ENCODE measurements at places on chromosomes 6 and 20.
A peak's percentile ranks its signal among the peaks of the same experiment; 100 is the strongest.

- no peak for DNase-seq
Measured at GRCh38 chr20:54219751-54220426, 12.0 kb downstream of the PFDN4 start.

DNA sequence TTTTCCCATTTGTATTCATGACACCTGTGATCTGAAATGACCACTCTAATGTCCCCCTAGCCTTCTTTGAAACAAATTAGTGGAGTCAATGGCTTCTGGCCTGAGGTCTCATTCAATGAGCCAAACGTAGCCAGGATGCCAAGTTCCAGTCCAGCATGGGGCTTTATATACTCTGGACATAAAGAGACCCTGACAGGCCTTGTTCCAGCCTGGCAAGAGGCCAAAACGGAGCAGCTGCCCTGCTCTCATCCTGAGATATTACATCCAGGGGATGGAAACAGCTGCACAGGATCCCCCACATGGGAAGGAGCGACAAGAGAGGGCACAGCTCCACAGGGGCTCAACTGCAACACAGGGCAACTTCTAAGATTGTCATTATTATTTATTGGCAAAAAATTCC lies 437.8 kb downstream of the CDH26 start:
- no peak for DNase-seq

DNA sequence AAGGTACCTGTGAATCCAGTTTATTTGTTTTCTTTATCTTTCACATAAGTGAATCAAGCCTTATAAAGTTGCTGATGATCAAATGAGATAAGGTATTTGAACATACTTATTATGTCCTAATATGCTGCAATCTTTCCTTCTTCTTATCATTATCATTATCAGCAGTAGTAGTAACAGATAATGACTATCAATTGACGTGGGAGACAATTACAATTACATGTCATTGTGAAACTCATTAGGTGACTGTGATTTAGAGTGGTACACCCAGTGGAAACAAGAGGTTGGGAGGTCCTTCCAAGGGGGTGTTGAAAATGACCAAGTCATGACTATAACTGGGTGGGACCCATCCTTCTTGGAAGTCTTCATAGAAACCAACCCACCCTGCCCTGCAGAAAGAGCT lies 2.8 kb downstream of the CLIC5 start:
- DNase-seq, result no peak

GRCh38 chr6:3015144-3015543 lies 15.4 kb downstream of the NQO2 start:
- DNase-seq, result no peak

DNA sequence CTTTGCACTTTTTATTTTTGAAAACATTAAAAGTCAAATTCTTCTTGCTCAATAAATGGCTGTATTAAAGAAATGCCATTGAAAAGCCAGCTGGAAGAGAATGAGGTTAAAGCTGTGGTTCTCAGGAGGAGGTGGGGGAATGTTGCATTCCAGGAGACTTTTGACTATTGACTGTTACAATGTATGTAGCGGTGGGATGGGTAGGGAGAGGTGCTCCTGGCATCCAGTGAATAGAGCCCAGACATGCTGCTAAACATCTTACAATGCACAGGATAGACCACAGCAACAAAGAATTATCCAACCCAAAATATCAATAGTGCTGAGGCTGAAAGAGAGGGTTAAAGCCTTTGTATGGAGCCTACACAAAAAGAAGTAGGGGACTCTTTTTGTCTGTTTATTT lies 295.9 kb downstream of the NKAIN2 start:
- no peak for DNase-seq

GRCh38 chr6:15969236-15969778 lies 159.6 kb upstream of the MYLIP start:
- DNase-seq, result no peak

- DNase-seq, result peak; percentile 80
Measured at GRCh38 chr20:32277361-32278198, at the start of gene KIF3B. KIF3B (plus strand) TSS chr20:32277651; CDS start chr20:32309778, 32,127 bp downstream.

GRCh38 chr6:119830069-119830468 lies 480.5 kb upstream of the MAN1A1 start:
- no peak for DNase-seq

DNA sequence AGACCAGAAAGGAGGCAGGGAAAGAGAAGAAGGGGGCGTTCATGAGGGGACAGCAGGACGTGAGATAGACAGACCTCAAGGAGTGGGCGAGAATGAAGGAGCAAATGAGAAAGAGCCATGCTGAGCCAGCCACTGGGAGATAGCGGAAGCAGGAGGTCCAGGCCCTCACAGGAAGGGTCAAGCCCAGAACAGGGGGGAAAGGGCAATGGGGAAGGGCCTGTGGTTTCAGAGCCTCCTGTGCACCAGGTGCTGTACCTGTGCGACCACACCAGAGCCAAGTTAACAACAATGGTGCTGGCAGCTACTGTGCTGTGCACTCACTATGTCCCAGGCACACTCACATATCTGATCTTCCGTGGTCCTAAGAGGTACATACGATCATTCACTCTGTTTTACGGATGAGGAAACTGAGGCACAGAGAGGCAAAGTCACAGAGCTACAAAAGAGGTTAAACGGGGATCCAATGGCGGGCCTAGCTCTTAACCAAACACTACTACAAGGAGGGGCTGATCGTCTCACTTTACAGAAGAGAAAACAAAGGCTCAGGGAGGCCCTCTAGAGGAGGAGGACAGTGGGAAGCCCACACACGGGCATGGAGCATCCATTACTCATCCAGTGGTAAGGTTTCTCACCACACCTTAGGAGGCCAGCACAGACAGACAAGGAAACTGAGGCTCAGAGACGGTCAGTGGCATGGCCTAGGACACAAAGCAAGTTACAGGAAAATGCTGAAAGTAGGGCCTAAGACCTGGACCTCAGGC lies 129.1 kb downstream of the PREX1 start:
- no peak for DNase-seq

GRCh38 chr6:93083337-93084230 lies 335.8 kb downstream of the EPHA7 start:
- DNase-seq, result no peak

DNA sequence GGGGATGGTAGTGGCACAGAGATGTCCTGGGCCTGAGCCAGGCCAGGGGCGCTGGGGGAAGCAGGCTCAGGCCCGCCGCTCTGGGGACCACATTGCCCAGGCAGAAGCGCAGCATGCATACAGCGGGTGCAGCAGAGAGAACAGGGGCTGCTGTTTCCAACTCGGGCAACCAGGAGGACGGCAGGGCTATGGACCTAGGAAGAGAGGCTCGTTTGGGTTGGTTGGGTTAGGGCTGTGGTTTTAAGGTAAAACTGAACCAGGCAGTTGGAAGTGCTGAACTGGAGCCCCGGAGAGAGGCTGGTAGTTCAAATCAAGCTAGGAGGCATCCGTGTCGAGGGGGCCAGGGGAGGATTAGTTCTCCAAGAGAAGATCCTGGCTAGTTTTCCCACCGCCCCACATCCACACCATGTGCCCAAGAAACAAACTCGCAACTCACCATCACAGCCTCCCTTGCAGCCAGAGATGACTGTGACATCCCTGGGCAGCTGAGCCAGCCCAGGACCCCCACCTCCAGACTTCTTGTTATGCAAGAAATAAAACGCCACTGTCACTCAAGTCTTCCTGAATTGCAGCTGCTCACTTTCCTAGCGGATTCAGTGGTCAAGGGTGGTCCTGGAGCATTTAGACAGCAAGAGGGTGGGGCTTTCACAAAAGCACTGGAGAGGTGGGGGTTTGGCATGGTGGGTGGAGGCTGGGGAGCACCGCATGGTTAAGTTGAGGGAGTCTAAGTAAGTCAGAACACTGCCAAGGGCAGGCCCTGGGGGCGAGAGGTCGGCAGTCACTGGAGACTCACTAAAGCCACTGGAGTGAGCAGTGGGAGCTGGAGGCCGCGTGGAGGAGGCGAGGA lies 161.2 kb downstream of the GRM4 start:
- no peak for DNase-seq

DNA sequence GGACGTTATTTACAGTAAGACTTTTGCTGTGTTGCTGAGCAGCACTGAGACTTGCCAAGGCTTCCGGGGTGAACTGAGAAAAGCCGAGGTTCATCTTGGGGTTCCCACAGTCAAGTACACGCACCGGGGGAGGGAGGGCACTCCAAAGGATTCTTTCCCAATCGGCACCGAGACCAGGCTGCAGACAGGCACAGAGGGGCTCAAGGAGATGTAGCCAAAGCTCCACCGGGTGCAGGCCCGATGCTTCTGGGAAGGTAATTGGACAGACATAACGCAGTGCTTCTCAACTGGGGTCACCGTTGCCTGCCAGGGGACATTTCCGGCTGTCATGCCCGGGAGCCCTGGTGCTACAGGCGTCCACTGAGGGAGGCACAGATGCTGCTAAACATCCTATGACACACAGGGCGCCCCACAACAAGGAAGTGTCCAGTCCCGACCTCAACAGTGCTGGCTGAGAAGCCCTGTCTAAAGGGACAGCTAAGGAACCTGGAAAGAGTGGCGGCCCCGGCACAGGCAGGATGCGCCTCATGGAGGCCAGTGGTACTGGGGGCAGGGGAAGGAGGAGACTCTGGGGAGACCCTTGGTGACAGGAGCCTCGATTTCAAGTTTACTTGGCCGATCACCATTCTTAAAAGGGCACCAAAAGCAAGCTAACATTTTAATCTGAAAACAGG lies 92.9 kb downstream of the RAMACL start:
- DNase-seq, result no peak

All from right lung (tissue), 10 donors.